ENCODE measurements at places on chromosomes 12 and 14.

DNA sequence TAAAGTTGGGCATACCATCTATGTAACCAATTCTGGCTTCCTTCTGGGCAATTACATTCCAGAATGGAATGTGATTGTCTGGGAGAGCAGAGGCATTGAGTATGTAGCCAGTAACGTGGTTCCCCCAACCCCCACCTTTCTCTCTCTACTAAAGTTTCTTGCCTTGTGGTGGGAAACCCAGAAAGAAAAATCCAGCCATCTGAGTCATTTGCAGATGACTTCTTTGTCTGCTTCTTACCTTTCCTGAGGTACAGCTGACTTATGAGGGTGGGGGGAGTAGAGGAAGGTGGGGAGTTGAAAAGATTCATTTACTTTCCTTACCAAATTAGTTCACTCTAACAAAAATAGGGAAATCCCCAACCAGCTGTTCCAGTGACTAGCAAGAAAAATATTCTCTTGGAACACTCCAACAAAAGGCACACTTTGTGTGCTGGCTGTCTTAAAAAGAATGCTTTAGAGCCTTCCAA lies 112.1 kb upstream of the FRMD6 start:
- DNase-seq, result peak; percentile 93

DNA sequence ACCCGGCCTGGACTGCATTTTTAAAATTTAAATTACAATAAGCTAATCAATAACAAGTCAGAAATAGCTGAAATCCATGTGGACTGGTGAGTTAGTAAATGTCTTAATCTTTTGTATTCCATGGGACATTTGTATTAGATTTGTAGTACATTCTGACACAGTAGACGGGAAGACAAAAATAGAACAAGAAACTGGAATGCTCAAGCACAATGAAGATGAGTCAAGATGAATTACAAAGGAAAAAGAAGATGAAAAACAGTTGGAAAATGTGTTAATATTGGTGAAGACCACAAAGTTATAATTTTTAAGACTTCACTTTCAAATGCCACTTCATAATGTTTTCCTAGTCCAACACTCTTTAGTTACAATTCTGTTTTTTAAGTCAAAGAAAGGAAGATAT lies 97.8 kb upstream of the FERMT2 start:
- DNase-seq, result peak; percentile 53

DNA sequence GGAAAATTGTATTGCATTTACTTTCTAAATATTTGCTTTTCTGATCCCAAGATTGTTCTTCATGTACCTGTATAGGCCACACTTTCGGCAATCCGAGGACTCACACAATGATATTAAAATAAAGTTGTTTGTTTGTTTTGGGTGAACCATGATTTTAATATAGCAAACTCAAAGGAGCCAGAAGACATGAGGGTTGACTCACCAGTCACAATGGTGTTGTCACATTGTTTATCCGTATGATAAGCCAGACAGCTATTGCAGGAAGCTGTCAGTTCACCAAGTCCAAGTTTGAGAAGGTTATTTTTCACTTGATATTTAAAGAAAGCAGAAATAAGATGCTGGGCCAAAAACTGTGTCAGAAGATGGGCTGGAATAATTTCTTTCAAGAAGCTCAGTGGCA lies 67.1 kb upstream of the CPM start:
- DNase-seq, result no peak

DNA sequence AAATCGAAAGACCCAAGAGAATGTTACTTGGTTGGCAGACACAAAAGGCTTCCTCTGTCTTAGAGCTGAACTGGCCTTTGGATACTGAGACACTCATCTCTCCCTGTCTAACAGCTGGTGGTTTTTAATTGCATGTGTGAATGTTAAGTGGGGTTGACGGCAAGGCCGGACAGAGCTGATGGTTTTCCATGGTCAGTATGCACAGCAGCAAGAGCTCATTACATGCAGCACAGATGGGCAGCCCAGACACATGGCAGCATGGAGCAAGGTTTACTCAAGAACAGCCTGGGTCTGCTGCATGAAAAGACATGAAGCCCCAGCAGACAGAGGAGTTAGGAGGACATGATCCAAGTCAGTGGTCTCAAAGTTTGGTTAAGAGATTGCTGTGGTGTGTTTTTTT lies 27.8 kb upstream of the CACNA2D4 start:
- DNase-seq, result no peak

DNA sequence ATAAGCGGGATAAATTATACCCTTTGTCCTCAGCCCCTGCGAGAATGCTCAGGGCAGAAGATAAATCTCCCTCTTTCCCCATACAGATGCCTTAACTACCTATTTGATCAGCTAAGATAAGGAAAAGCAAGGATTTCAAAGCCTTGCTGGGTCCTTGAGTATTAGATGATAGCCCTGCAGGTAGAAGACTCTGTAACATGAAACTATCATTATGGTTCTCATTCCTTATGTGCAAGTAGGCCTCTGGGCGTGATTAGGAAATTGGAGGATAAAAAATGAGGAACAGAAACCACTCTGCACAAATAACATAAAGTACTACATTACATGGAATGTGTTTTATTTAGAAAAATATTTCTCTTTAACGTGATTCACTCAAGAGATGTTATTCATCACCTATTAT lies 14.5 kb upstream of the WDR89 start:
- DNase-seq, result no peak

DNA sequence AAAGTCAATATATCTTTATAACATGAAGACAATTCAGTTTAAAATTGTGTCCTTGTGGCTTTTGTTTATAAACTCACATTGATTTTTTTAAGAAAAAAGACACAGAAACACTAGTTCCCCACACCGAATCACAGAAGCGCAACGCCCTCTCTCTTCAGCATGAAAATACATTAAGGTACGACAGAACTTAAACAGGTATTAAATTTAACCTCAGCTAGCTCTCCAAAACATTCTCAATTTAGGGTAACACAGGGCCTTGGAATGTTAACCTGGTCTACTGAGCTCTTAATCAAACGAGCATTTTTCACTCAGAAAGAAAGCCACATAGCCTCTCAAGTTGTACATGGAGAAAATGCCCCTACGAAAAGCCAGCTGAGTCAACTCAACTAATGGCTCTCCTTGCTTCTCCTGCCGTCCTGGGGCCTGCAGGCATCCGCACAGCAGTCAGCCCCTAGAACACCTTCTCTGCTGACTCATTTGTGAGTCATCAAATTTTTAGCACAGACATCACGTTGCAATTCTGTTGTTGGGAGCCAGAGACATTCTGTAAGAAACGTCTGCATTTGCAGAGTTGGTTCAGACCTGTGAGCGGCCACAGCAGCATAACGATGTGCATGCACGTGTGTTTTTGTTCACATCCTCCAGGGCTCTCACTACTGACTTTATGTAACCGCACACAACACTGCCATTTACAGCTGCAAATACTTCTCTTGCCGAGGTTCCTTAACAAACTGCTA lies 141.6 kb downstream of the ITPR2 start:
- peak; percentile 92 for DNase-seq

DNA sequence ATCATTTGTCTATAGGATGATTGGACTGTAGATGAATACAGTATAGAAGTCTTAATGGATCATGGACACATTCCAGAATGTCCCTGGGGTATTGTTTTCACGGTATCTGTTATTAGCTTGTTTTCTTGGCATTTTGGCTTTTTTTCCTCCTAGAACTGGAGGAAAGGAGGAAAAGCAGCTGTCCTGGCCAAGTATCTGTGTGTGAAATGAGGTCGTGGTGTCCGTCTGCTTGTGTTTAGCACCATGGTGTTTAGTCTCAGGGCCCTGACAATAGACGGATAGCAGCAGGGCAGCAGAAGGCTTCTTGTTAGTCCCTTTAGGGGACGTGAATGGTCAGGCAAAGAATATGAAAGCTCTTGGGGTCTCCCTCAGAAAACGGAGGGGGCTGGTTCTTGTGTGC lies 21.2 kb downstream of the FGF6 start:
- DNase-seq, result no peak

GRCh38 chr12:123106640-123107359 lies 44.1 kb downstream of the PITPNM2 start:
- peak; percentile 29 for DNase-seq

GRCh38 chr12:110073049-110073831 lies 24.9 kb upstream of the C12orf76 start:
- no peak for DNase-seq

DNA sequence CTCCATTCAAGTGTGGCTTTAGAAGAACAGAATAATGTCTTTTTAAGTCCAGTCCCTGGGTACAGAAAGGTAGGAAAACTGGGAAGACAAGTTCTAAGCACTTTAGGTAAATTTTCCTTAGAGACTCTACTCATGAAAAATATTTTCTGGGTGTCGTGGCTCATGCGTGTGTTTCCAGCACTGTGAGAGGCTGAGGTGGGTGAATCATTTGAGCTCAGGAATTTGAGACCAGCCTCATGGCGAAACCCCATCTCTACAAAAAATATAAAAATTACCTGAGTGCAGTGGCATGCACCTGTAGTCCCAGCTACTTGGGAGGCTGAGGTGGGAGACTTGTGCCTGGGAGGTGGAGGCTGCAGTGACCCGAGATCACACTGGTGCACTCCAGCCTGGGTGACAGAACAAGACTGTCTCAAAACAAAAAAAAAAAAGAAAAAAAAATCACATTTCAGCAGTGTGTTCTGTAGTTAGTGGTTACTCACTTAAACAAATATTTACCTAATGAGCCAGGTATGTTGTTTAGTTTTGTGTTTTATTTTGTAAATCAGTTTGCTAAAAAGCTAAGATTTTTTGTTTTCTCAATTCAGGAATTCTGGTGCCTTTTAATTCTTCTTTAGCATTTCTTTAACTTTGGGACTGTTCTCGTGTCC lies 52.3 kb upstream of the RD3L start:
- DNase-seq, result no peak

DNA sequence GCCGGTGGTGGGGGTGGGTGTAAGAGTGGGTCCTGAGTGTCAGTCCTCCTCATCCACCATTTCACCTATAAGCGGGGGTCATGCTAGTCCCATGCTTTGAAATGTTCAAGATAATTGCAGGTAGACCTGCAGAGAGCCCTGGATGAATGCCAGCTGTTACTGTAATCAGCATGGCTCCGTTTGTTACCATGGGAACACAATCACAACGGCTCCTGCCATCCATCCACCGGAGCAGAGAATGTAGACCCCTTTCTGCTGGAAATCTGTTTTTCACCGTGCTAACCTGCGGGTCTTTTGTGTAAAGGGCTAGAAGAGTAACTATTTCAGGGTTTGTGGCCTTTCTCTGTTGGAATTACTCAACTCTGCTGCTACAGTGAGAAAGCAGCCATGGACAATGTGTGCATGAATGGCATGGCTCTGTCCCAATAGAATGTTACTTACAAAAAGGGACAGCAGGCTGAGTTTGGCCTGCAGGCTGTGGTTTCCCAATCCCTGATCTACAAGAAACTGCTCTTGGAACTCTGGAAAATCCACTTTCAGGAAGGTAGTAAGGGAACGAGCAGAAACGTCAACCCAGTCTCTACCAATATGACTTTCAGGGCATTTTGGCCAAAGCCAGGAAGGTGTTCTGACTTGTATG lies 36.1 kb downstream of the KCTD10 start:
- DNase-seq, result no peak

DNA sequence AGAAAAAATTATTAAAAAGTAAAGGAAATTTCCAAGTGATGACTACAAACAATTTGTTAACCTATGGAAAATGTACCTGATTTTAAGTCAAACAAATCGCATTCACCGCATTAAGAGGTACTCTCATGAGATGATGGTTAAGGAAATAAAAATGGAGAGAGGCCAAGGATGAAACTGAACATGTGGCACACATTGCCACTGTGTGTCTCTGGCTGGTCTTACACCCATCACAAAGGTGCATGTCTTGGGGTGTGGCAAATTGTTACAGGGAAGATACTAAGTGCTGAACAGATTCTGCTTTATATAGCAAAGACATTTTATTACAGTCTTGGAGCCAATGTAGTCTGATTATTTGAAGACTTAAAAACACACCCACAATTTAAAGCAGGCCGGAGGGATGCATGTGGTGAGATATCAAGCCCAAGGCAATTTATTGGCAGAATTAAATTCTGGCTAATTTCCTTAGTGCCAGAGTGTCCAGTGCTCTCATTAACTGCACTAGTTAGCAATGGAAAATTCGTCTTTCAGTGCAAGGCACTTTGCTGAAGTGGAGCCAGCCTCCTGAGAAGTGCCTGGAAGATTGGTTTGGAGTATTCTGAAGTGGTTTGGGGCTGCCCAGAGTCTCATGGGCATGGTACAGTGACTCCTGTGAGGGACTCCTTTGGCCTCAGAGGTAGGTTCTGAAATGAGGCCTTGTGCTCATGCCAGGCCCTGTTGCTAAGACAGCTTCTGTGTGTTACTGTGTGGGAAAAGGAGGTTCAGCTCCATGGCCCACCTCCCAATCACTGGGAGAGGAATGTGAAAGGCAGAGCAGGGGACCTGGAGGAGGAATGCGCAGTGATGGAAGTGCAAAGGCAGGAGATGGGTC lies 166.9 kb downstream of the BRMS1L start:
- DNase-seq, result no peak

- no peak for DNase-seq
Measured at GRCh38 chr12:57242329-57242690, 8.7 kb downstream of the STAC3 start.

GRCh38 chr12:75725521-75726111 lies 214.2 kb upstream of the KRR1 start:
- DNase-seq, result peak; percentile 61

DNA sequence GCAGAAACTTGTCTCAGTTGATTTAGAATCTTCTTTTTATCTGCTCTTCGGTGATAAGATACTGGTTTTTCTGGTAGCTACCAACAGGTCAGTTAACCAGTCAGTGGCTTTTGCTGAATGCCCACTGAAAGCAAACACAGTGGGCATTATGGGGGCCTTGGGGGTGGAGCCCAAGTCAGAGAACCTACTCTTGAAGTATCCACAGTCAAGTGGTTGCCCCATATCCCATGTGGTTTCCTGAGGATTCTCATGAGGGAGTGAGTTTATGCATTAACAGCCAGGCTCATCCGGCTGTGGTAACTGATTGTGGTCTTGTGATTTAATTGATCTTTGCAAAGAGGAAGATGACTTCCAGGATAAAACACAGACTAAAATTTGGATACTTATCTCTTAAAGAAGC lies 83.7 kb downstream of the ST8SIA1 start:
- DNase-seq, result no peak

GRCh38 chr12:92036771-92037453 lies 108.7 kb downstream of the BTG1 start:
- DNase-seq, result peak; percentile 89
